ENCODE measurements at places on chromosomes 1 and 21.

DNA sequence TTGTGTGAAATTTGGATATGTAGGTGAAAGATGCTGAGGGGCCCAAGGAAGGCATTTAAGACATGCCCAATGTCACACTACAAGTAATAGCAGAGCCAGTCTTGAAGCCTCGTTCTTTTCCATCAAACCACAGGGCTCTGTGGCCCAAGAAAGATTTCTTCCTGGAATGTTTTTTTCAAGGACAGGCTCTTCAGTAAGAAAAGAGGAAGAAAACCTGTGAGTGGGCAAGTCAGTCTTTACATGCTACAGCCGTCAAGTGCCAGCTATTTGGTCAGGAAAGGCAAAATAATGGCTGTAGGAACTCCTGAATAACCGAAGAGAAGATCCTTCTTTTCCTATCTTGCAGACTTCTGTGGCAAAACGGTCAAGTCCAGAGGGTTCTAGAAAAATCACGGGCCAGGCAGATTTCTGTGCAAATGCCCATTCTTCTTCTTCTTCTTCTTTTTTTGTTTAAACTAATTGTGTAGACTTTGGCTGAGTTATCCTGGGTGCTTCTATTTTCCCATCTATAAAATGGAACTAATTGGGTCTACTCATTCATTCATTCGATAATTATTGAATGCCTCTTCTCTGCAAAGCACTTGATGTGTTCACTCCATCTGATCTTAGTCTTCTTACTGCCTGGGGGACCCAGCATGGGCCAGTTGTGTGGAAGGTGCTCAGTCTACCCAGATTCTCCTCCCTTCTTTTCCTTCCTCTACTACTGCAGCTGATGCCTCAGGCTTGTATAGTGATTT is 1.9 kb upstream of the ID3 start:
- DNase-seq: no peak

GRCh38 chr1:27418326-27419185 is 26.1 kb downstream of the GPR3 start:
- peak; percentile 78 for DNase-seq

DNA sequence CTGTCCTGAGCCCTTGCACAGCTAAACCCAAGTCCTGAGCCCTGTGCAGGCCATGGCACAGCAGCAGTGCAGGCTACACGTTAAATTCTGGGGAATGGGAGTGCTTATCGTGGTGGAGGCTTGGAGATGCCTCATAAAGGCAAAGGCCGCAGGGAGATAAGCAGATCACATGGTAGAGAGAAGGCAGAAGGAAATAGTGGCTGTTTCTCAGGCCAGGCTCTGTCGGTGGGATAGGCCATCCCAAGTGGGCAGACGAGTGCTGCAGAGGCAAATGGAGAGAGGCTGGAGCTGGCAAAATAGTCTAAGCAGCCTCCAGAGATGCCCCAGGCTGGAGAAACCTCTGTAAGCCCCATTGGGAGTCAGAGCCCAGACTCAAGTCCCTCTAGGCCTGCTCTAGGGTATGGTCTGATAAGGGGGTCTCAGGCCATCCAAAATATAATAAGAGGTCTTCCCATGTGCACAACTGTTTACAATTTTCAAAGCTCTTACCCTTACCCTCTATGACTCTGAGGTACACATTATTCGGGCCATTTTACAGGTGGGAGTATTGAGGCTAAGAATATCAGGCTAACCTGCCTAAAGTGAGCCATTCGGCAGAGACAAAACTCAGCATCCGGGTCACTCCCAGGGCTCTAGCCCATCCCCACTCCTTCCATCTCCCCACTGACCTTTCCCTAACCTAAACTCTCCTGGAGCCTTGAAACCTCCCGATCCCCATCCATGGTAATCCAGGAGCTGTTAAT is 79.6 kb downstream of the NKAIN1 start:
- no peak for DNase-seq

DNA sequence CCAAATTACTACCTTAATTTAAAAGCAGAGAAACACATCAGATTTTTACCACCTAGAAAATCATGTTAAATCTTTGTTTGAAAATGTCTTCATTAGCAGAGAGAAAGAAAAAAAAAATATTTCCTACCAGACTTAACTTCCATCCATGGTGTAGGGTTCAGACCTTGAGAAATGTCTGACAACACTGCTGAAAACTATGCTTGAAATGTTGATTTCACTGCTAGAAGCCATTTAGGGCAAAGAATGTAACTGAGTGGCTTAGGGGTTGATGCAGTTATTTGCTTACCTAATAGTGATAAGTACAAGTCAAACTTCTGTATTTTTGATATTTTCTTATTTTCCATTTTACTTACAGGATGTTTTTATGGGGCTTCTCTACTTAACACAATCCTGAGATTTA is 495.6 kb upstream of the NEGR1 start:
- DNase-seq: no peak

GRCh38 chr1:68330391-68330790 is 98.1 kb upstream of the WLS start:
- no peak for DNase-seq

DNA sequence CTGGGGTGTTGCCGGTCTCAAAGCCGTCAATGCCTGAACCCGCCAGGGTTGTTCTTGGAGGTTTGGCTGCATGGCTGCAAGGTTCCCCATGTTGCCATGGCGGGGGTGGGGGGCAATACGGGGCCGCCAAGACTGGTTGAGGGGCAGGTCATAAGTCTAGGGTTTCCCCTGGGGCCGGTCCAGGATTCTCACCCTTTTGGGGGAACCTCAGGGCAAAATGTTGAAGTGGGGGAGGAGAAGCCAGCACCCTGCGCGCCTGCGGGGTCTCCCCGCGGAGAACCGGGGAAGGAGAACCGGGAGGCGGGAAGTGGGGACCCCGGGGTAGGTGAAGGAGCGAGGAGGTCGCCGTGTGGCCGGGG is 401 bp upstream of the ARHGEF10L start:
- DNase-seq: no peak

DNA sequence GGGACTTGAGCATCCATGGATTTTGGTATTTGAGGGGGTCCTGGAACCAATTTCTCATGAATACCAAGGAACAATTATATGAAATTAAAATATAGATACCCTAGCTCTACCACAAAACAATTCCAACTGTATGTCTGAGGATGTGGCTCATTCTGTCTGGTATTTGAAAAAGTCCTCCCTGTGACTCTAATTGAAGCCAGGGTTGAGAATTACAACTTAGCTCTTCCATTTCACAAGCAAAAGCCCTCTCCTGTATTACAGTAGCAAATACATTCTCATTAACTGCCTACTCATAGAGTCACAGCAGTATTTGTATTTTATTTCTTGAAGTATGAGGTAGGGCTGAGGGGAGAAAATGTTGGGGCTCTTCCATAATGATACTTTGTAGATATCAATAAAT is 187.8 kb upstream of the OLFM3 start:
- no peak for DNase-seq

DNA sequence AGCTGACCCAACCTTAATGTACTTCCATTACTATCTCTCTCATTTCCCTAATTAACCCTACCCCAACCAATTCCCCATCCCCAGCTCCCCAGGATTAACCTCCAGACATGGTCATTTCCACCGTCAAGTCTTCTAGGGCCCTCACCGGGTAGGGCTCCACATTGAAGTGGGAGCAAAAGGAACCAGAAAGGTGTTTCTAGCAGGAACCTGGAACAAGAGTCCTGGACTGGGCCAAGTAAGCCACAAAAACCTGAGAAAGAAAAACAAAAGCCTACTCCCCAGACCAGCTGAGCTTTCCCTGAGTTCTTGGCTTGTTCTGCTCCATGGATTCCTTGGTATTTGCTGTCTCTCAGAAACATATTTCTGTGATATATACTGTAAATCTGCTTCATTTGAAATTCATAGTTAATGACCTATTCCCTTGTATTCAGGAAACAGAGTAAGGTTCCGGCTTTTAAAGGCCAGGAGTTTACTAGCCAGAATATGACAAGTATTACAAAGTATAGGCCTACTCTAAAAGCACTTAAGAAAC is 58.4 kb downstream of the SYF2 start:
- no peak for DNase-seq

- DNase-seq: no peak
These were observed 85.3 kb upstream of the SERBP1 start for GRCh38 chr1:67515324-67516080.

DNA sequence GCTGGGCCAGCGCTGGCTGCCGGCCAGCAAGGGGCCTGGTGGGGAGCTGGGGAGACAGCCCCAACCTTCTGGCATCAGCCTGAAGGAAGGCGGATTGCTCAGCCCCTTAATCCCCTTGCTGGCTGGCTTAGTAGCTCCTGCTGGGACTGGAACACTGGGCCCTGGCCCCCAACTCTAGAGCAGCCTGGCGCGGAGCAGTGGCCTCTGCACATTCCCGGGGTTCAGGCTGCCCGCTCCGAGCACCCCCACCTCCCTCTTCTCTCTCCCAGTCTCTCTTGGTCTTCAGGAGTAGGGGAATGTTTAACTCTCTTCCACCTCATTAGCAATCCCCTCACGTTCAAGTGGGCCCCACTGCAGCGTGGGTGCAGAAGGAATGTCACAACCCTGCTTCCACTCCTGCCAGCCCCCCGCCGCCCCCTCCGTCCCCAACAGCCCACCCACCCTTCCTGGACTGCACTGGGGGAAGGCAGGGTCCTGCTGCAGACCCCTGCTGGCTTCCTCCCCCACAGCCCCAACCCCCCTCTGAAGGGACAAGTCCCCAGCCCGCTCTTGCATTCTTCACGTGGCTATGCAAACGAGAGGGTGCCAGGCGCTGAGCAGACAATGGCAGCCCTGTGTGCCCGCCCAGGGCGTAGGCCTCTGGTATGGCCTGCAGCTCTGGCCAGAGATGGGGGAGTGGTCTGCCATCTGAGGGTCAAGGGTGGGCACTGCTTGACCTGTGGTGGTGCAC is 980 bp upstream of the CLDN19 start:
- no peak for DNase-seq

DNA sequence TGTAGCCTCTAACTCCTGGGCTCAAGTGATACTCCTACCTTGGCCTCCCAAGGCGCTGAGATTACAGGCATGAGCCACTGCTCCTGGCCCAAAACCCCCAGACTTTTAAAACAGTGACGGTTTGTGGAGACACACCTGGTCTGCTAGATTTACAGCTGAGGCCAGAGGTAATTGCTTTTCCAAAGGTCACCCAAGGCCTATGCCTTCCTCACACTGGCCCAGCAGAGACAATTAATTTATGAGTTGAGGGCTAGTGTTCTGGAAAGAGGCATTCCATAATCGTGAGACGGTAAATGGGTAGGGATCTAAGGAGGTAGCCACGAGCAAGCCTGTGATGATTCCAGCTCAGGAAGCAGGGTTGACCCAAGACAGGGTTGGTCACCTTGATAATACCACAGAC is 12.4 kb upstream of the PARP1 start:
- no peak for DNase-seq

- no peak for DNase-seq
These were observed 5.0 kb downstream of the PALMD start for GRCh38 chr1:99650773-99651437.

DNA sequence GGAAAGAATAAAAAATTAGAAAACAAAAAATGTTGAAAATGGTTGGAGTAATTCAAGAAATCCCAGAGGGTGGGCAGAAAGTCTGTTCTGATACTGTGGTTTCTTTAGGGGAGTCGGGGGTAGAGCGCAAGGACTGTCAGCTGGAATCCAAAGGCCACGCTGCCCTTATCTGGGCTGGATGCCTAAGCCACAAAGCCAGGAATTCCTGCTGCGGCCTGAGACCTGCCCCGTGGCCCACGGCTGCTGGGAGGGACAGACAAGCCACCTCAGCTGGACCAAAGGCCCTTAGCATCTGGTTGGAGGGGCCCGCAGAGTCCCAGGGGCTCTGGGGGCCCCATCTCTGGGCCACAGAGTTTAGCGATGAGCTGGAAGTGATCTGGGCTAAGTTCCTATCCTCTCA is 60.2 kb downstream of the DMRTB1 start:
- DNase-seq: no peak

DNA sequence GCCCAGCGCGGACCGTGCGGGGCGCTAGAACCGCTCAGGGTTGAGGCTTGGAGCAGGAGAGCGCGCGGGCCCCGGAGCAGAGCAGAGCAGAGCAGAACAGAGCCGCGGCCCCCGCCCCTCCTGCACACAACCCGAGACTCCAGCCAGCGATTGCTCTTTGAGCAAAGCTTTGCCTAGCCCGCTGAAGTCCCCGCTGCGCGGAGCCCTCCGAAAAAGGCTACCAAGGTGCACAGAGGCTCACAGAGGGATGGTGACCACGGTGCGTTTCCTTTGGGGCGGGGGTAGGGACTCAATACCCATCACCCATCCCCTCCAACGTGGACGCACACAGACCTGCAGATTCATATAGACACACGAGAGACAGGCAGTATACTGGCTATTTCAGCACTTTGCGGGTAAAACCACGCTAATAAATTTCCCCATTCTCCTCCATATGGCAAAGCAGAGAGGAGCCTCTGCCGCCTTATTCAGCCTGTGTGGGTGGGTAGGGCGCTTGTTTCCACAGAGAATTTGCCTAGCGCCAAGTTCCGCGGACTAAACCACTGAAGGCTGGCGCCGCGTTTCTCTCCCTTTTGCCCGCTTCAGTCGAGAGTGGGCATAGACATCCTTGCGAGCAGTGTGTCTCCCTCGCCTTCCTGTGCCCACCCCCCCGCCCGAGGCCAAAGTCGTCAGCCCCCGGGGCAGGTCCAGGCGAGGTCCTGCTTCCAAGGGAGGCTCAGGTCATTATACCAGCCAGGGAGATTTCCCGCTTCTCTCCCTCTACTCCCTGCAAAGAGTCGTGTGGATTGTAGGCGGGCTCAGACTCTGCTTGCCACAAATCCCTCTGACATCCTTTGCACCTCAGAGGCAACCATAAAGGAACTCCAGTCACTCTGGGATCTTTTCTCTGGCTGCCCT is 8.5 kb downstream of the HLX start:
- DNase-seq: no peak

DNA sequence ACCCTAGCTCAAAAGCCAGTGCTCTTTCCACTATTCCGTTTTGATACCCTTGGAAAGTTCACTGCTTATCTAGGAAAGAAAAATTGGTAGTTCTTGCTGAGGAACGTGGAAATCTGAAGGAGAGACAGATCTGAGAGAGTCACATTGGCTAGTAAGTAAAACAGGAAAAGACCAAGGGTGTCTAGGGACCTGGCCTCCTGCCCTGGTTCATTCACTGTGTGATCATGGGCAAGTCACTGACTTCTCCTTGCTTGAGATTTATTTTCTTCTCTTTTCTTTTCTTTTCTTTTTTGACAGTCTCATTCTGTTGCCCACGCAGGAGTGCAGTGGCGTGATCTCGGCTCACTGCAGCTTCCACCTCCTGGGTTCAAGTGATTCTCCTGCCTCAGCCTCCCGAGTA is 90.8 kb downstream of the NFIA start:
- no peak for DNase-seq

DNA sequence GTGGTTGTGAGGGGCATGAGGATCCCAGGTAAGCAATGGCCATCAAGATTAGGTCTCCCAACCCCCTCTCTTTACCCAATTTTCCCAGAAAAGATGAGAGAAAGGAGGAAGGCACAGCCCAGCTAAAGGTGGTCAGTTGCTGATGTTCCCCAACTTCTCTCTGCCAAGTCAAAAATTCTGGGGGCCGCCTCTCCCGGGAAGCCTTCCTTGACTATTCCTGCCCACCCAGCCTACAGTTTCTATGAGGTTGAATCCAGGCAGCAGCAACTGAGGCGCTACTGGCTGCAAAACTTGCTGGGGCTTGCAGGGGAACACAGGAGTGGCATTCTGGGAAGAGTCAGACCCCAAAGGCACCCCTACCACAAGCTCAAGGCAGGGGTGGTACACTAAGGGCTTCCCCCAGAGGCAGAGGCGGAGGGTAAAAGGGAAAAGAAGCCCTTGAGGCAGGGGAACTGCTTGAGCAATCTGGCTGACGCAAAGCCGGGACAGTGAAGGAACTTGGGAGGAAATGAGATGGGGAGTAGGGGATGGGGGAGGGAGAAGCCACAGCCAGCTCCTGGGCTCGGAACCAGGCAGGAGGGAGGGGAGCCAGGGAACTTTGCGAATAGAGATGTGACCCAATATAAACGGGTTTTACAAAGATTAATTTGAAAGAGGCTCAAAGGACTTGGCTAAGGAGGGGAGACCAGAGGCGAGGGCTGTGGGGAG is 31.2 kb downstream of the SDC3 start:
- peak; percentile 59 for DNase-seq

Data from midbrain (tissue), 1 donor.